B cell (primary cell): ENCODE measurements at places on chromosomes 5 and 9.

DNA sequence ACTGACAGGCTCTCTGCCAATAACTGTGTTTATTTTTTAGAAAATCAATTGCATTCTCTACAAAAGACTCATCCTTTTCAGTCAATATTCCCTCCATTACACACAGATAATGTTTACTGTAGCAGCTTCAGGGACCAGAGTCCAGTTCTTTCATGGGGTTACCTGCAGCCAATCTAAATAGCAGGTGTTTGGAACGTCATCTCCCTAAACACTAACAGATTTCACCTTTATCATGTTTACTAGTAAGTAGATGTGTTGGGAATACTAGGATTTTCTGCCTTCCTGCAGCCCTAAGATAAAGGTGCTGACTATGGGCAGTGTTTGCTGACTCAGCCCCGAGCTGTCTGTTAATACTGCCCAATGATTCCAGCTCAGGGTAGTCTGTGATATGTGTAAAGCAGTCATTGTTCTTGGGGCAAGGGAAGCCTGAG lies 447.0 kb downstream of the KIF4B start:
- DNase-seq = no peak

GRCh38 chr5:167489202-167489601 lies 802.2 kb upstream of the WWC1 start:
- no peak for DNase-seq

DNA sequence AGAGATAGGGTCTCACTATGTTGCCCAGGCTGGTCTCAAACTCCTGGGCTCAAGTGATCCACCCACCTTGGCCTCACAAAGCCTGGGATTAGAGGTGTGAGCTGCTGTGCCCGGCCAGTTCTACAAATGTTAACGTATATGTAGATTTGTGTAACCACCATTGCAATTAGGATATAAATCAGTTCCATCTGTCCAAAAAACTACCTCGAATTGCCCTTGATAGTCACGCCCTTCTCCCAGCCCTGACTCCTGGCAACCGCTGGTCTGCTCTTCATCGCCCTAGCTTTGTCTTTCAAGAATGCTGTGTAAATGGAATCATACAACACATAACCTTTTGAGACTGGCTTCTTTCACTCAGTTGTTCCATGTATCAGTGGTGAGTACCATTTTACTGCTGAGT lies 46.1 kb upstream of the PPARGC1B start:
- no peak for DNase-seq

GRCh38 chr9:135815830-135816650 lies 91.3 kb downstream of the CAMSAP1 start:
- DNase-seq = no peak
